Naive thymus-derived CD8-positive, alpha-beta T cell (primary cell): ENCODE measurements at places on chromosomes 13 and 19. TPM values are rescaled to one million over a fixed set of nuclear protein-coding genes. Genes with fewer than 3 reads are reported as not detected.

- no peak for DNase-seq
These were observed 21.8 kb downstream of the CCDC8 start for GRCh38 chr19:46391296-46392251.

GRCh38 chr13:84672616-84673015, 790.3 kb upstream of the SLITRK1 start:
- no peak for DNase-seq

DNA sequence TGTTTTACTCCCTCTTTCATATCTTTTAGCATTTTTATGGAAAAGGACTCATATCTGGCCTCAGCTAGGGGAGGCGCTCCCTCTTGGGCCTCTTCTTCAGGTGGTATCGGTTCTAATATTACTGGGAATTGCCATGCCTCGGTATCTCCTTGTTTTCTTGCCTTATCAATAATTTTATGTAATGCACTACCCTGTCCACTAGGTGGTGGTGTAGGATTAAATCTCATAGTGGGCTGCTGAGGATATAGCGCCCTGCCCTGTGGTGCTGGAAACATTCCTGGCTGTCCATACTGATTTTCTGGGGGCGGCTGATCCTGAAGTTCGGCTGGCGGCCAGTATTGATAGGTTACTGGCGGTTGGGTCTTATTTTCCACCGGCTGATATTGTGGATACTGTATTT, 35.8 kb downstream of the ZNF420 start:
- DNase-seq = no peak

DNA sequence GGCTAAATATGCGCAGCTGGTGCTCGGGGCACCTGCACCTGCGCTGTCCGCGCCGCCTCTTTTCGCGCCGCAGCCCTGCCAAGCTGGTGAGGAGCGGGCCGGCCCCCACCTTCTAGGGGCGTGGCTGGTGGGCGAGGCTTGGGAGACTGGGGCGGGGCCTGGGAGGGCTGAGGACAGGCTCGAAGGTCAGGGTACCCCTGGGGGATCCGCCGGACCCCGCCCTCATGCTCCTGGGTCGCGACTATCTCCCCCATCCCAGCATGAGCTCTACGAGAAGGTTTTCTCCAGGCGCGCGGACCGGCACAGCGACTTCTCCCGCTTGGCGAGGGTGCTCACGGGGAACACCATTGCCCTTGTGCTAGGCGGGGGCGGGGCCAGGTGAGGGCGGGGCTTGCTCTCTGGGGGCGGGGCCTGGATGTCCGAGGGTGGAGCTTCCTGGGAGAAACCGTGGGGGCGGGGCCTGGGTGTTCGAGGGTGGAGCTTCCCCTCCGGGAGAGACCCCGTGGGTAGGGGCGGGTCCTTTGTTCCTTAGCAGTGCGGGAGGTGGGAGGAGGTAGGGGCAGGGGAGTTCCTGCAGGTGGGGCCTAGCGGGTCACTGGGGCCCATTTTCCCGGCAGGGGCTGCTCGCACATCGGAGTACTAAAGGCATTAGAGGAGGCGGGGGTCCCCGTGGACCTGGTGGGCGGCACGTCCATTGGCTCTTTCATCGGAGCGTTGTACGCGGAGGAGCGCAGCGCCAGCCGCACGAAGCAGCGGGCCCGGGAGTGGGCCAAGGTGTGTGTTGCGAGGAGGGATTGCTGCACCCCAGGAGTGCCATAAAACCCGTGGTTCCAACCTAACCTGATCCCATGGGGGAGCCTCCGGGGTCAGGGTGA, 19.7 kb downstream of the PNPLA6 start:
- DNase-seq = no peak

DNA sequence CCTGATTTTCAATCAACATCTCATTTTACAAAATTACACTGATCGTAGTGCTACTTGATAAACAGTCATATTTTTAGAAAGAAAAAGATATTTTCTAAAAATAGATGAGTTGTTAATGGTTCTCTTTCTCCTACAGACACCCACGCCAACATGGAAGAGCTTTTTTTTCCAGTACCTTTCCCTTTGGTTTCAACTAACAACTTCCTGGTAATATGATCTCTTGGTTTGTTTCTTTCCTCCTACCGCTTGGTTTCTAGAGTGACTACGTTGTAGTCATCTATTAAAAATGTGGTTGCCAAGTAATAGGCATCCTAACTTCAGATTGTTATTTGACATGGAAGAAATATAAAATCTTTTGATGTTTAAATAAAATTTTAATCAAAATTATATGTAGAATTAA, 189.0 kb downstream of the LACC1 start:
- DNase-seq = no peak

GRCh38 chr19:53389571-53389970, 5.4 kb upstream of the ZNF765 start:
- no peak for DNase-seq

SIGLEC14 gene
- 0.83 TPM for total RNA-seq

DNA sequence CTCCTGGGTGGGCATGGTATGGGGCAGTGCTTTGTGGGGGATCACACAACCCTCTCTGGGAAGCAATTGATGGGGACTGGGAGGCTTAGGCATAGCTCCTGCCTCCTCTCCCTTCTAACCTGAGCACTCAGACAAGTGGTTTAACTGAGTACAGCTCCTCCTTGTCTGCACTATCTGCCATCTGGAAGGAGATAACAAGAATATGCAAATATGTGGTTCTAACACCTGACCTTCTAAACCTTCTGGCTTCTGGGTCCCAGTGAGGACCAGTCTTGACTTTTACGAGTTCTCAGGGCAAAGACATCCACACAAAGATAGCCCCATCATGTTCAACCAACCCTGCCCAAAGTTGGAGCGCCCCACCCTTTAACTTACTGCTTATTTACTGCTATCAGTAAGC, 381.0 kb upstream of the TSHZ3 start:
- DNase-seq = no peak

PINLYP gene
- total RNA-seq = 2.5 TPM

CCDC122 gene
- 6.1 TPM for total RNA-seq

DNA sequence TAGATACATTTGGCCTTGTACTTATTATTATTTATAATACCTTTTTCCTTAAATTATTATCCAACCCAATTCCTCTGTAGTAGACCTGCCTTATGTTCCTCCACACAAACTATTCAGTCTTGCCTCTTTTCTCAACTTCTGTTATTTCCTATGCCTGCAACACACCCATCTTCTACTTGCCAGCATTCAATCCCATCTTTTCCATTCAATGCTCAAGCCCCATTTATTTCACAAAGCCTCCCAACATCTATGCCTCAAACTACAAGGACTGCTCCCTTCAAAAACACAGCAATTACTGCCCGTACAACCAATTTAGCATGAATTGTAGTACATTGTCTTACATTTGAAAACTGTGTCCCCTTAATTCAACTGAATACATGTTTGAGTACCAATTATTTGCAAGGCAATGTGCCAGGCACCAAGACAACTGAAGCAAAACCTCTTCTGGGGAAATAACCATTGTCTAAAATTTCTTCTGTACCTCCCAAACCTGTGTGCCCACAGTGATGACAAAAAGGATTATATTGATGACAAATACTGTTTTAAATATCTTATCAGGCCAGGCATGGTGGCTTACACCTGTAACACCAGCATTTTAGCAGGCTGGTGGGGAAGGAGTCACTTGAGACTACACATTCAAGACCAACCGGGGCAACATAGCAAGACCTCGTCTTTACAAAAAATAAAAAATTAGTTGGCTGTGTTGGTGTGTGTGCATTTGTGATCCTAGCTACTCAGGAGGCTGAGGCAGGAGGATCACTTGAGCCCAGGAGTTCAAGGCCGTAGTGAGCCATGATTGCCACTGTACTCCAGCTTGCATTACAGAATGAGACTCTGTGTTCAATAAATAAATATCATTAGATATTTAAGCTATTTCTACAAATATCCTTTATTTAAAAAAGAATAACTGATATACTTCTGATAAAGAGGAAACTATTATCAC, 35.1 kb downstream of the ELF1 start:
- DNase-seq = no peak

LRRC63 gene
- total RNA-seq = 0.52 TPM

GRCh38 chr19:34773555-34773864, 495 bp upstream of the ZNF599 start:
- no peak for DNase-seq

DNA sequence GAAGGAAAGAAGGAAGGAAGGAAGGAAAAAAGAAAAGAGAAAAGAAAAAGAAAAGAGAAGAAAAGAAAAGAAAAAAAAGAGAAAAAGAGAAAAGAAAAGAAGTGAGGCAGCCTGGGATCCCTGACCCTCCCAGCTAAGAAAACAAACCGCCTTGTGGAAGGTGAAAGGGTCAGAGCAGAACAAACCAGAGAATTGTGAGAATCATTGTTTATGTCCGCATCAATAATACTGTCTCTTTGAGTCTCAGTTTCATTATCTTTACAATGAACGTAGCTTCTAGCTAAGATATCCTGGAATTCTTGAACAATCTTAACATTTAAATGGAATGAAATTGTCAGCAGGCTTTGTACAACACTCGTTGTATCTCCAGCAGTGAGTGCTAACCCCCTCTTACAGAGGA, 66.4 kb upstream of the SERP2 start:
- no peak for DNase-seq

DNA sequence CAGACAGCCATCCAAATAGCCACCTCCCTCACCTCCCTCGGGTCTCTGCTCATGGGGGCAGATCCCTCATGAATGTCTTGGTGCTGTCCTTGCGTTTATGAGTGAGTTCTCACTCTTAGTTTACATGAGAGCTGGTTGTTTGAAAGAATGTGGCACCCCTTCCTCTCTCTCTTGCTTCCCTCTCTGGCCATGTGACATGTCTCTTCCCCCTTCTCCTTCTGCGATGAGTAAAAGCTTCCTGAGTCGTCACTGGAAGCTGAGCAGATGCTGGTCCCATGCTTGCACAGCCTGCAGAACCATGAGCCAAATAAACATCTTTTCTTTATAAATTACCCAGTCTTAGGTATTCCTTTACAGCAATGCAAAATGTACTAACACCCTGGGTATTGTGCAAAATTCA, 208.7 kb downstream of the LACC1 start:
- DNase-seq = no peak

UPK1A gene
- total RNA-seq = not detected

DNA sequence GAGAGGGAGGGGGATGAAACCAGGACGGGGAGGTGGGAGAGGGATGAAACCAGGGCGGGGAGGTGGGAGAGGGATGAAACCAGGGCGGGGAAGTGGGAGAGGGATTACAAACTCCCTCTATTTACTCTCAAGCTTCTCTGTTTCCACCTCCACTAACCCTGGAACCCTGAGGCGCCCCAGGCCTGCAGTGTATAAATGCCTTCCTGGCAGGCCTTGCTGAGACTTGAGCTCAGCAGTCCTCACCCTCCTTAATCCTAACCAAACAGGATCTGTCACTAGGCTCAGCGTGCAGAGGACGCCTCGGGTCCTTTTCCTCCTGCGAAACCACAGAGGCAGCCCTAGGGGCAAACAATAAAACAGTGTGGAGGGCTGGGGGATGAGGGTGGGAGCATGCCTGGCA, 32.1 kb upstream of the OR1M1 start:
- no peak for DNase-seq

DNA sequence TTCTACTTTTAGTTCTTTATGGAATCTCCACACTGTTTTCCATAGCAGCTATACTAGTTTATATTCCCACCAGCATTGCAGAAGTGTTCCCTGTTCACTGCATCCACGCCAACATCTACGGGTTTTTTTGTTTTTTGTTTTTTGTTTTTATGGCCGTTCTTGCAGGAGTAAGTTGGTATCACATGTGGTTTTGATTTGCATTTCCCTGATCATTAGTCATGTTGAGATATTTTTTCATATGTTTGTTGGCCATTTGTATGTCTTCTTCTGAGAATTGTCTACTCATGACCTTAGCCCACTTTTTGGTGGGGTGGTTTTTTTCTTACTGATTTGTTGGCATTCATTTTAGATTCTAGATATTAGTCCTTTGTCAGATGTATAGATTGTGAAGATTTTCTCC, 89.7 kb downstream of the FRY start:
- no peak for DNase-seq
